Effector memory CD8-positive, alpha-beta T cell (primary cell): ENCODE measurements at places on chromosomes 12 and 14.

DNA sequence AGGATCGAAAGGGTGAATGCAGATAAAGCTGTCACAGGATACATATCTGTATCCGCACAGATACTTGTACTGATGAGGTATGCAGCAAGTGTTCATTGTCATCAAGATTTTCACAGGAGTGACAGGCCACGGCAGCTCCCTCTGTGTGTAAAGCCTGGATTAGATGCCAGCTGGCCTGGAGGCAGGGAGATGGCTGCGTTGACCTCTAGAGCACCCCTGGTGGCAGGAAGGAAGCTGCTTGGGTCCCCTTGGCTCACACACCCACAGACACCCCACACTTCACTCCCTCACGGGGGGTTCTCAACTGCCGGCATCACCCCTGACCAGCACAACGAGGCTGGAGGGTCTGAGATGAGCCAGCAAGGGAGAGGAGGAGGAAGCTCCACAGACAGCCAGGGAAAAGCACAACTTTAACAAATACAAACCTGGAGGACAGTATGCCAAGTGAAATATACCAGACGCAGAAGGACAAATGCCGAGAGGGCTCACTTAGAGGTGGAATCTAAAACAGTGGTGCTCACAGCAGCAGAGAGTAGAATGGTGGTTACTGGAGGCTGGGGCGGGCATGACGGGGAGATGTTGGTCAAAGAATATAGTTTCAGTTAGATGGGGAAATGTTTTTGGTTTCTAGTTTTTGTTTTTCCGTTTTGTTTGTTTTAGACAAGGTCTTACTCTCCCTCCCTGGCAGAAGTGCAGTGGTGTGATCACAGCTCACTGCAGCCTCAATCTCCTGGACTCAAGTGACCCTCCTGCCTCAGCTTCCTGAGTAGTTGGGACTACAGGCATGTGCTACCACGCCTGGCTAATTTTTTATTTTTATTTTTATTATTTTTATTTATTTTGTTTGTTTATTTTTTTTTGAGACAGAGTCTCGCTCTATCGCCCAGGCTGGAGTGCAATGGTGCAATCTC, 45.7 kb downstream of the TEAD4 start:
- DNase-seq = no peak

DNA sequence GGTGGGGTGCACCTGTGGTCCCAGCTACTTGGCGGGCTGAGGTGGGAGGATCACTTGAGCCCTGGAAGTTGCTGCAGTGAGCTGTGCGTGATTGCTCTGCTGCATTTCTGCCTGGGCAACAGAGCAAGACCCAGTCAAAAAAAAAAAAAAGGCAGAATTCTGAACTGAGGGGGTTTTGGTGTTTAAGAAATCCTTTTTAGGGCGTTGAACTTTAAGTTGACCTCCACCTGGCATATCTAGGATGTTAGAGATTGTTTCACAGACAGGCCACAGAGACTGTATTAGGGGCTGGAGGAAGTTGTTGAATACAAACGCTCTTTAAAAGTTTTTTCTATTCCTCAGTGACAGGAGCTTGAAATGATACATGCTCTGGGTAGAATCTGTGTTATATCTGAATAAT, 60.5 kb downstream of the FBXW8 start:
- no peak for DNase-seq

DNA sequence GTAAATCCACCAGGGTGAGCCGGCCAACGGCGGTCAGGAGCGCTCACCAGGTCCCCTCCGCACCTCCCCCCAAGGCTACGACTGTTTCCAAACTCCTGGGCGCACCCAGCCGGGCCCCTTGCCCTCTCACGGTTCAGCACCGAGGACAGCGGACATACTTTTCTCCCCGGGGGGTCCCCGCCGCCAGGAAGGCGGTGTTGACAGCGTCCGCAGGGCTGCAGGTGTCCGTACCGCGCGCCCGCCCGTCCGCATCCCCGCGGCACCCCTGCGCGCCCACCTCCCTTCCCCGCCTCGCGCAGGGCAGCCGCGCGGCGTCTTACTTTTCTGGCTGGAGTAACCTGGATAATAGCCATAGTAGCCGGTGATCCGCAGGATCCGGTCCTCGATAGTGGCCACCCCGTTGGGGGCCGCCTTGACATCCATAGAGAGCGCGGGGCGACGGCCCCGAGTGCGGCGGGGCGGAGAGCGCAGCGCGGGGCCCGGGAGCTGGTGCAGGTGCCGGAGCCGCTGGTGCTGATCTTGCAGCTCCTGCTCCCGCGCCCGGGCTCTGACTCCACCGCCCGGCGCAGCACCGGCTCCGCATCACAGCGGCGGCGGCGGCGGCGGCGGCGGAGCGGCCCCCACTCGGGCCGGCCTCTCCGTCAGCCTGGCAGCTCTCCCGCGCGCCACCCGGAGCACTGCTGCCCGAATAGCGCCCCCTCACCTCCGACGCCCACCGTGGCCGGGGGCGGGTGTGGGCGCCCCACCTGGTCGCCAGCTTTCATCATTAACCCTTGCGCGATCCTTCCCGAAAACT, at the start of gene SLC35F4:
Gene SLC35F4, minus strand, starts transcription at position 690 of the 796 bp plus-strand sequence.
- DNase-seq = no peak

- DNase-seq = no peak
Observed at GRCh38 chr14:99606359-99606758, 2.4 kb upstream of the CCDC85C start.

DNA sequence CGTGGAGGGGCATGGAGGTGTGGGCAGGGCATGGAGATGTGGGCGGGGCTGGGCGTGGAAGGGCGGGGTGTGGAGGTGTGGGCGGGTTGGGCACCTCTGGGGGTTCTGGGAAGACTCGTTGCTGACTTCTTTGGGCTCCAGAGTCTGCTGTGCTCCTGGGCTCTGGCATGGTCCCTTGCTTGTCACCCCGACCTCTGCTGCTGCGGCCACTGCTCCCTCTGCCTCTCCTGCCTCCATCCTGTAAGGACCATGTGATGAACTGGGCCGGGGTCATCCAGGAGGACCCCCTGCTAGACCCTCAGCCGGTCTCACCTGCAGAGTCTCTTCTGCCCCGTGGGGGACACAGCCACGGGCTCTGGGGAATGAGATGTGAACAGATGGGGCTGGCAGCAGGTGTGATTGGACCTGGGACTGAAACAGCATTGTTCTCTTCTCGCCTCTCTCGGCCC, 15.3 kb downstream of the NOC4L start:
- no peak for DNase-seq

DNA sequence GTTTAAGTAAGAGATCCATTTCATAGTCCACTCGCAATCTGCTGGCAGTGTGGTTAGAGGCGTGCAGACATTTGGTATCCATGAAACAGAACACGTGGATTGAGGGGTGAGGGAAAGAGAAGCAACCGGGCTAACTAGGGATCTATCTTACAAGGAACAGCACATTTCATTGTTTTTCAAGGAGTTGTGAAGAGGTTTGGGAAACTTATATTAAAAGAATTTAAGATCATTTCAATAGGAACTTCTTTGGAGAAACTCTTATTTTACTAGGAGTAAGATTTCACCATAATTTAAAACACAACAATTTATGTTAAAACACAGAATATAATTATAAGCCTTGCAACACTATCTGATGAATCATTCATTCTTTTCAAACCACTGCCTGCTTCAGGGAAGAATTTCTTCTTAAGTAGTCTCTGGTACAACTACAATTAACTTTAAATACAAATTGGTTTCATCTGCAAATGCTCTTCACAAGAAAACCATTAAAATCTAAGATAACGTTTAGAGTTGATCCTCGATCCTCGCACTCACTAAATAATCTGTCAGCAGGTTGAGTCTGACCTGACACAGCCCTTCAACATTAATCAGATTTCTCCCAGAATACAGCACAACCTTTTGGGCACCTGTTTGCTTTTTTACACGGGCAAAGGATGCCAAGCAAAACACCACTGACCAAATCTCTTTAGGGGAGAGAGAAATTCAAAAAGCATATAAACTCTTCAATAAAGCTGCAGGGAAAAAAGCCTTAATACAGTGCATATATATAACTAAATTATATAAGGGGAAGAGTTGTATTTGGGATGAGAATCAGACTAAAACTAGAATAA, 27.3 kb downstream of the PPTC7 start:
- DNase-seq = no peak

- DNase-seq = no peak
Observed at GRCh38 chr12:89208661-89209096, 143.6 kb downstream of the DUSP6 start.

GRCh38 chr12:56714431-56714929, 10.6 kb downstream of the NACA start:
- DNase-seq = no peak

DNA sequence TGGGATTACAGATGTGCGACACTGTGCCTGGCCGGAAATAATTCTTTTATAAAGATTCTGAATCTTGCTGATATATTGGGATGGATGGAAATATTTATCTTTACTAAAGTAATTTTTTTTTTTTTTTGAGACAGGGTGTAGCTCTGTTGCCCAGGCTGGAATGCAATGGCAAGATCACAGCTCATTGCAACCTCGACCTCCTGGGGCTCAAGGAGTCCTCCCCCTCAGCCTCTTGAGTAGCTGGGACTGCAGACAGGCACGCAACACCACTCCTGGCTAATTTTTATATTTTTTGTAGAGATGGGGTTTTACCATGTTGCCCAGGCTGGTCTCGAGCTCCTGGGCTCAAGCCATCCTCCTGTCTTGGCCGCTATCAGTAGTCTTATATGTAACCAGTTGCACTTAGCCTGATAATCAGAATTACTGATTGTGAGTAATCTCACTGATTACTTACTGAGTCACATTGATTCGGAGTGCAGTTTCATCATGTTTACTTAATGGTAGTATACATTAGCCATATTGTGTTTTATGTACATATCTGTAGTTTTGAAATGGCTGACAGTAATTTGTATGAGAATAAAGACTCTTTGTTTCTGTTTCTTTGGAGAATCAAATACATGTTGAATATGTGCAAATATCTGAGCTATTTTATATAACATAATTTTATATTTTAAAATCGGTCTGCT, 50.4 kb upstream of the LRTM2 start:
- DNase-seq = no peak

- DNase-seq = no peak
Observed at GRCh38 chr14:90136904-90137303, 75.1 kb downstream of the KCNK13 start.

DNA sequence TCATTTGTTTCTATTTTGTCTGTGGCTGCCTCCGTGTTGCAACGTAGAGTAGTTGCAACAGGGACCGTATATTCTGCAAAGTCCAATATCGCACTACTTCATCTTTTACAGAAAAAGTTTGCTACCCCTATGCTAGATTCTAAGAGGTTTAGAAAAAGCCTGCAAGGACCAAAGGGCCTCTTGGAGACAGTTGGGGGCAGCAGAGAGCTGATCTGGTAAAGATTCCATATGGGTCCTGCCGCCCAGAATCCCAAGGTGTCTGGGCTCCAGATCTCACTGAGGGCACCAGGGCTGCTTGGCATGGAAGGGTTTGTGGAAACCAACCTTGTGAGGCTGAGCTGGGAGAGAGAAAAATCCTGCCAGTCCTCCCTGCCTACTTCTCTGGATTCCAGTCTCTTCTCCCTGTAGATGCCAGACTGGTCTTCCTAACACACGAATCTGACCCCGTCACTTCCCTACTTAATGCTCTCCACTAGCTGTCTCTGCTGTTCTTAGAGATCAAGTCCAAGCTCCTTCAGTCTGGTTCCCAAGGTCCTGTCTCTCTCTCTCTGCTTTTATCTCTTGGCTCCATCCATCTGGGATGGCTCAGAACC, 74.6 kb downstream of the GLRX5 start:
- no peak for DNase-seq

GRCh38 chr14:31566456-31566855, 5.3 kb downstream of the NUBPL start:
- no peak for DNase-seq

- no peak for DNase-seq
Observed at GRCh38 chr12:61780435-61780834, 479.8 kb upstream of the USP15 start.

DNA sequence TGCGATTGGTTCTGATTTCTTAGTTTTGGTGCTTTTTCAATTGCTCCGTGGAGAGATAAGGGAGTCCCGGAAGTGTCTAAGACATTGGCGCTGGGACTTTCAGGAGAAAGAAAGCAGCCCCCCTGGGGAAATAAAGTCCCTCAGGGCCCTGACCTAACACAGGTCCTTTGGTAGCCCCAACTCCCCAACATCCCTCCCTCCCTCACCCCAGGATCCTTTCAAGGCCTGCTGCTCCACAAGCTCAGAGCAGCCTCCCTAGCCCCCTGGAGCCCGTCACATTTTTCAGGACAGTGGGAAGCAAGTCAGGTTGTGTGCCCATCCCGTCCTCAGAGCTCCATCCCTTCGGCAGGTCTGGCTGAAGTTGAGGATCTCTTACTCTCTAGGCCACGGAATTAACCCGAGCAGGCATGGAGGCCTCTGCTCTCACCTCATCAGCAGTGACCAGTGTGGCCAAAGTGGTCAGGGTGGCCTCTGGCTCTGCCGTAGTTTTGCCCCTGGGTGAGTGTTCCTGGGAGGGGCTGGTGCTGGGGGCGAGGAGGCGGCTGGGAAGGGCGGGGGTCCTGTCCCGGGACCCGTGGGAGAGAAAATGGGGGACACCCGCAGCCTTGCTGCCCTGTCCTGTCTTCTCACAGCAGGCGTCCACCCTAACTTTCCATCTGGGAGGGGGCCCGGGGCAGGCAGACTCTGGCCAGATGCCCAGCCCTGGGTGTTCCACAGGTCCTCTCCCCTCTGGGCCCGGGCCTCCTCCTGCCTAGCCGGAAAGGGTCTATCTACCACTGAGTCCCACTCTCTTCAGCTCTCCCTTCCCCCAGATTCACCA, 950 bp downstream of the IFI27 start:
- DNase-seq = no peak

DNA sequence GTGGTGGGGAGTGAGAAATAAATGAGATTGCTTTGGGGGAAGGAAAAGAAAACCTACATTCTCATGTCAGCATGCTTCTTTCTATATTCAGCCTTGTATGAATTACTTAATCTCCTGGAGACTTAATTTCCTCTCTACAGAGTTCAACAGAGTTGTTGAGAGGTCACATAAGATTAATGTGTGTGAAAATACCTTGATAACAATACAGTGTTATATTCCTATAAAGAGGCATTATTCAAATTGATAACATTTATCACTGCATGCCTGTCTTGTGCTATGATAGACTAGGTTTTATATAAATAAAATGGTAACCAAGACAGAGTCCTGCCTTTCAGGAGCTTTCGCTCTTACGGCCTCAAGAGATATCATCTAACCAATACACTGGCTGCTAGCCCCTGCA, 9.6 kb downstream of the FLRT2 start:
- DNase-seq = no peak

GRCh38 chr12:121748218-121748570, 35.6 kb downstream of the TMEM120B start:
- DNase-seq = no peak

- no peak for DNase-seq
Observed at GRCh38 chr14:104680806-104681688, 8.4 kb upstream of the INF2 start.

GRCh38 chr12:110907583-110907982, 12.8 kb downstream of the MYL2 start:
- no peak for DNase-seq

GRCh38 chr12:82896979-82897378, 210.3 kb downstream of the TMTC2 start:
- no peak for DNase-seq

GRCh38 chr12:76023069-76023690, 8.4 kb downstream of the PHLDA1 start:
- DNase-seq = no peak

GRCh38 chr12:67677166-67677565, 28.6 kb downstream of the DYRK2 start:
- DNase-seq = no peak
